Activated naive CD4-positive, alpha-beta T cell treated with anti-CD3 and anti-CD28 coated beads, Interleukin-2, amount 50 U/mL, for 16 hours (primary cell): ENCODE measurements at places on chromosomes 5 and 9.

DNA sequence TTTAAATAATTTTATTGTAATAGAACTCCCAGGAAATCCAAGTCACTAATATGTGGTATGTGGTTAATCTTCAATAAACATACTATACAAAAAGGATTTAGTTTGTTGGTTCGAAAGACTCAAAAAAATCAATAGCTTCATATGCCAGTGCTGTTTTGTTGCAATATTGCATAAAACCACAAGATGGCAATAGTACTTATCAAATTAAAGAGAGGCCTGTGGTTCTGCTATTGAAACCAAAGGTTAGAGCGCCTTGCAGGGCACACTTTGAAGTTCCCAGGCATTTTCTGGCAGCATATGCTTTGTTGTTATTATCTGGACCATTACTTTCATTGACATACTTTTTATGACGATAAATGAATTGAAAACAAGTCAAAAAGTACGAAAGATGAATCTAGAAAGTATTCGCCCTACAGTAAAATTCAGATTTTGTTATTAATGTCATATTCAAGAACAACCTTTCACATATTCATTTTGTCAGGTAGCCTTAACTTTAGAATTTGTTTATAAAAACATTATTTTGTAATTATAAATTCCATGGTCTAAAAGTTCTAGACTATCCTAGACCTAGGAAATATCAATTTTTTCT is 316.3 kb downstream of the MCTP1 start:
- DNase-seq: no peak

- no peak for DNase-seq
These were observed 30.8 kb upstream of the ASTN2 start for GRCh38 chr9:117445631-117446030.

DNA sequence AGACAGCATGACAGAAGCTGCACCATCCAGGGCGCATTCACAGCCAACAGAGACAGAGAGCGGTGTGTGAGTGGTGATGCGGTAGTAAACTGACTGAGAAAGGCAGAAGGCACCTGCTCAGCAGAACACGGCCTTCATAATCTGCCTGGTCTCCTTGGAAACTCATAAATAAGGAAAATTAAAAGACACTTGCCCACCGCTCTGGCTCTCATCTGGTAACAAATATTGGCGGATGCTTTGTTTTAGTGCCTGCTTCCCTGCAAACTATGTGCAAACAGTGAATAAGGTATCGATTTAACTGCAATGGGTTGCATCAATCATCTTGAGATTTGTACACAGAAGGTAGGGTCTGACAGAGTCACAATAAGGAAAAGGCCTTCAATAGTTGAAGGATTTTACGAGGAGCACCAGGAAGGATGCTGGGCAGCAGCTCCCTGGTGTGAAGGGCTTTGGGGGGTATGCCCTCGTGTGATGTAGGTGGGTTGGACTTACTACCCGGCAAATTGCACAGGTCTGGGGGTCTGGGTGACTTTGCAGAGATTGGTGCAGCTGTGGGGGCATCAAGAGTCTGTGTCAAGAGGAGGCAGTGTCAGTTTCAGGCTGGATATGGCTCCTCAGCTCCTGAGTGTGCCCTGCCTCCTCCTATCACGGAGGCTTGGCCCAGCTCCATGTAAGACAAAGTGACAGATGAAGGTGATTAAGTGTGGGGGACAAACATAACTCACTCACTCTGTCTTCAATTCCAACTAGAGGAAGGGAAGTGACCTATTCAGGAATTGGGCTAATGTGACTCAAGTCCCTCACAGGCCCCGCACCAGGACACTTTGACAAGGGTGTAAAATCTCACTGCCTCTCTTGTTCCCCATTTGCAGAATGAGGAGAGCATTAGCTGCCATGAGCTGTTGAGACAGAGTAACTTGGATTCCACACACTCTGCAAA is 166.7 kb downstream of the ICE1 start:
- DNase-seq: no peak

GRCh38 chr9:567128-567746 is 274.3 kb upstream of the DMRT1 start:
- DNase-seq: no peak

DNA sequence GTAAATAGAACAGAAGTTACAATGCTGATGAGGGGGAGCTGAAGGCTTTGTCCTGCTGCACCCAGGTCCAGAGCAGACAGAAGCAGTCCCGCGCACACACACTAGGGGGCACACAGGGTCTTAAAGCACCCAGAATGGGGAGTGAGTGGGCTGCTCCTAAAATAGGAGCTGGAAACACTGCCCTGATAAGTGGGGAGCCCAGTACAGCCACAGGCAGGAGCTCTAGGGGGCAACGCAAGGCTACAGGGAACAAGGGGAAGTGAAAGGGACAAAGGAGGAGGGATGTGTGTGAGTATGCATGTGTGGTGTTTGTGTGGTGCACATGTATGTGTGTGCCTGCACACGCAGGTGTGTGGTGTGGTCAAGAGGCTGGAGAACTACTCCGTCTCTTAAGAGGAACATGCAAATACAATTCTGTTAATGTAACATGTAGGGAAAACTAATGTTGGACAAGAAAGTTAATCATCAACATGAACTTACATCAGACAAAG is 191.5 kb downstream of the ROR2 start:
- DNase-seq: peak; percentile 23

DNA sequence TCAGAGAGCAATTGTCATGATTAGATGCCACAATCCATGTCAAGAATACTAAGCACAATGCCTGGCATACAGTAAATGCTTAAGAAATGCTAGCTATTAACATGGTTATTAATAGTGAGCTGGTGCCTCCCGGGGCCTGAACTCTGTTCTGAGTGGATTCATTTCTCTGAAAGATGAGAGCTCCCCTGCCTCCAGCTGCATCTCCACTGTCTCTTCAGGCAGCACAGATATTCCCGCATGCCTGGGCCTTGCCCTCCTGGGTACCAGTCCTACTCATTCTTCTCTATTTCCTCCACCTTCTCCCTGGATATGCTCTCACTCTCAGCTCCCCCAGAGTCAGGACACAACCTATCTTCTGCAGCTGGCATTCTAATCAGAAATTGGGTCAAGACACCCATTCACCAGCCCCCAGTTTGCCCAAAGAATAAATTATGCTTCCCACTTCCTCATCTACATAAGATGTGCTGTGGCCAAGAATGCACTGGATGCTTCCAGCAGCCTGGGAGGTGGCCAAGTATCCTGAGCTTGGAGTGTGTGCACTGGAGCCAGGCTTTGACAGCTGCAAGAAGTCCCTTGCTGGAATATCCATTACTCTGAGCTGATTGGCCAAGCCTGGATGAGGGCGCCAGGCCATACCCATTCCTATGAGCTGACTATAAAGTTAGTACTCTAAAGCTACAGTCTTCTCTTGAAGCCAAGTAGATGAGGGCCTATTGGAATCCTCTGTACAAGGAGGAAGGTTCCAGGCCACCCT is 669.0 kb downstream of the ACTL7B start:
- DNase-seq: no peak

DNA sequence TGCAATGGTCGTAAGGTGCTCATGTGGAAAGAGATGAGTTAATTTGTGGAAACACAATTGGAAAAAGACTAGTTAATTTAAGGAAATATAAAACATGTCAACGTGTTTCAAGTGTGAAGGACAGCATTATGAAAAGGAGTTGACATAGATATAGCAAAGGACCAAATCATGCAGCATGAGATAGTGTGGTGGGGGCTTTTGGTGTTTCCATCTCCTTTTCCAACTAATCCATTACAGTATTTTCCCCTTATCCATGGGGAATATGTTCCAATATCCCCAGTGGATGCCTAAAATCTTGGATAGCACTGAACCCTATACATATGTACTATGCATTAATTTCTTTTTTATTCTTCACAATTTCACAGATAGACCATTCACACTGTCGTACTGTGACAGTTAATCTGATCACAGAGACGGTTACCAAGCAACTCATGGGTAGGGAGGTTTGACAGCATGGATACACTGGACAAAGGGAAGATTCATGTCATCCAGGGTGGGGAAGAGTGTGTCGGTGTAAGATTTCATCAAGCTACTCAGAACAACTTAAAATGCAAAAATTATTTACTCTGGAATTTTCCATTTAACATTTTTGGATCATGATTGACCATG is 238.6 kb downstream of the CDH12 start:
- no peak for DNase-seq

DNA sequence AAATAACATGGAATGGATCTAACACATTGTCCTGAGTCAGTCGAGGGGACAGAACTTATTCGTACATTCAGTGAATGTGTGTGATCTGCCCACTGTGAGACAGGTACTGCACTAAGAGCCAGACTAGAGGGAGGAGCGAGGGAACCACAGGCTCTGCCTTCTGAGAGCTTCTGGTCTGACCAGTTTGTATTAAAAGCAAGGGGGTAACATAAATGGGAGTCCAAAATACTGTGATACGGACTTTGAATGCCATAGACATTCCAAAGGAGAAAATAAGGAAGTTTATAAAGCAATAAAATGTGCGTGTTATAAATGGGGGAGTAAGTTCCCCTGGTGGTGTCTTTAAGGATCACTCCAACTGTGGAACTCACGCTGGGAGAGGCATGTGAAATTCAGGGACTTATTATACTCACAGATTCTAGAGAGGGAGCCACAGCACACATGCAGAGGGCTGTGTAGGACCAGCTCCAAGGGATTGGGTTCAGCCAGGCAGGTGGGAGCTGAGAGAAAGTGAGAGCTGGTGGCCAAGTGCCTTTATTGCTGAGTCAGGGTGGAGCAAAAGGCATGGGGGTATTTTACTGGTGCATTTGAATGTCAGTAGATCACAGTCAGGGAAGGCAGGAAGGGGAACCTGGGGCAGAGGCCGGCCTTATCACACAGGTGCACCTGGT is 186.5 kb upstream of the WWC1 start:
- no peak for DNase-seq

- no peak for DNase-seq
These were observed 39.7 kb upstream of the SPRY4 start for GRCh38 chr5:142364251-142365145.

GRCh38 chr9:22307013-22307711 is 139.5 kb upstream of the DMRTA1 start:
- no peak for DNase-seq

GRCh38 chr5:10364186-10364689 is 10.7 kb downstream of the MARCHF6 start:
- DNase-seq: no peak

DNA sequence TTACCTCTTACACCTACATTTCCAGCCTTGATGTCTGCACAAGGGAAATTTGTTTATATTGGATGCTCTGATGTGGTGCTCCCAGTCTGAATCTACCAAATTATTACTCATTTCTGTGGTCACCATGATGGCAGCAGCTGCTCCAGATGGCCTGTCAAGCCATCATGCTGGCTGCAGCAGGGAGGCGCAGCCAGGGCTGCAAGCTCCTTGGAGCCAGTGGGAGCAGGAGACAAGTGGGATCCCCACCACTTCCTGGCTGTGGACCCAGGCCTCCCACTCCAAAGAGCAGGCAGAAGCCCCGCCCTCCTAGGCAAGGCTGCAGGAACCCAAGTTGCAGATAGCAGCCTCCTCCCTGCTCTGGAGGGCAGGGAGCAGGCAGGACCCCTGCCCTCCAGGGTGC is 241.1 kb upstream of the ATP10B start:
- DNase-seq: no peak

- DNase-seq: no peak
These were observed 2.0 kb downstream of the ASTN2 start for GRCh38 chr9:117412841-117413240.

GRCh38 chr5:89998519-89999305 is 410.8 kb downstream of the CETN3 start:
- no peak for DNase-seq

- DNase-seq: no peak
These were observed 217.6 kb downstream of the ROR2 start for GRCh38 chr9:91732187-91733005.

DNA sequence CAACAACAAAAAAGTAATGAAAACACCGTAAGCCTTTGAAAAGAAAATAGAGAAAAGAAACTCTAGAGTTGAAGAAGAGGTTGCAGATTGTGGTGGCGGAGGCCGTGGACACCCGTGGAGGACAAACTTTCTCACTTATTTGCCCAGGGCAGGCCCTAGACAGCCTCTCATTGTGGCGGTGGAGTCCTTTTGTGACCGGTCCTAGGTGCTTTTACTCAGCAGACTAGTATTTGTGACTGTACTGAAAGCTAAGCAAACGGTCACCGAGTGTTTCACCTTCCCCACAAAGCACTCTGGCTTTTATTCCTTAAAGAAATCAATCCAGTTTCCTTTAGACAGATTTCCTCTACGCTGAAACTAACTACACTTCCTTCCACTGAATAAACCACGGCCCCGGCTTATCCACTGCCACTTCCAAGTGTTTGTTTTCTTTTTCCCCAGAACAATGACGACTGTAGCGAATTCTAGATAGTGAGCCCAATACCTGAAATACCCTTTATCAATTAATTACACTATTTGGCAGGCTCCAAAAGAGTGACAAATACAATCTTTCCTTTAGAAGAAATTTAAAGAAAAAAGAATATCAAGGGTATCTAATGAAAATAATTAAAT is 210.2 kb upstream of the TARS1 start:
- no peak for DNase-seq

- DNase-seq: no peak
These were observed 68.4 kb downstream of the ICE1 start for GRCh38 chr5:5490774-5491347.

DNA sequence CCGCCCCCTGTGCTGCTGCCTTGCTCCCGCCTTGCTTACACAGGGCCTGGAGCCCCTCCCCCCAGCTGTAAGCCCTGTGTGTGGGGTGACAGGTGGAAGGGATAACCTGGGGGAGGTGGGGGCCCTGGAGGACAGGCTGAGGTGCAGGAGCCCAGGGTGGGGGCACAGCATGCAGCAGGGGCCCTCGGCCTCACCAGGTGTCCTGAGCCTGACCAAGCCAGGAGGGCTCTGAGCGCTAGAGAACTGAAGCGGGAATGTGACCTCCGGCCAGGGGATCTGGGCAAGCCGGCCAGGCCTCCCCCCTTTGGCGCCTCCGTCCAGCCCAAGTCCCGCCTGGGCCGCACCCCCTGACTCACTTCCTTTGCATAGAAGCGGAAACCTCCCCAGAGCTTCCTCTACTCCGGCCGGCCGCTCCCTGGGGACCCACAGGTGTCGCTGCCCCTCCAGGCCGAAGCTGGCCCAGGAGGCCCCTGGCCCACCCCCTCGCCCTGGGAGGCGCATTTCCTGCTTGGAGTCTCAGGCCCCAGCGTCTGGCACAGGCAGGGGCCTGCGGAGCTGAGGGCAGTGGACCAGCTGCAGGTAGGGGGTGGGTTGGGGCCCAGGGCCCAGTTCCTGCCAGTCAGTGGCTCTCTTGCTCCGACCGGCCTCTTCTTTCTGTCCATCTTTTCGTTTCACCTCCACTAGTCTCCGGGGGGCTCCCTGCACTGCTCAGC is at the start of gene TOR4A:
Gene TOR4A, plus strand, starts transcription at position 398 of the 713 bp plus-strand sequence. CDS start 964 bp downstream, outside the sequence.
- DNase-seq: no peak

GRCh38 chr9:130610862-130611707 is 31.7 kb downstream of the FUBP3 start:
- DNase-seq: no peak
